ENCODE measurements at places on chromosomes 1 and 21. TPM values are rescaled to one million over a fixed set of nuclear protein-coding genes. Genes with fewer than 3 reads are reported as not detected.

The FMO4 gene
- total RNA-seq, result 4.4 TPM

The FAM43B gene
- not detected for total RNA-seq

GRCh38 chr1:100535264-100535663 is 2.7 kb upstream of the GPR88 start:
- H3K27me3 ChIP-seq, result no peaks in the 10 kb centered on the region
- no peak overlapping the region for H3K4me3 ChIP-seq
- DNase-seq, result no peak
- no peak overlapping the region for H3K27ac ChIP-seq
- H3K4me1 ChIP-seq, result peaks cover 7% of the 10 kb centered on the region

- DNase-seq, result no peak
- no peak overlapping the region for H3K27ac ChIP-seq
- no peaks in the 10 kb centered on the region for H3K27me3 ChIP-seq
- no peaks in the 10 kb centered on the region for H3K36me3 ChIP-seq
- H3K4me1 ChIP-seq, result peaks cover 14% of the 10 kb centered on the region
Measured at GRCh38 chr1:171506525-171507304, 21.4 kb downstream of the PRRC2C start.

DNA sequence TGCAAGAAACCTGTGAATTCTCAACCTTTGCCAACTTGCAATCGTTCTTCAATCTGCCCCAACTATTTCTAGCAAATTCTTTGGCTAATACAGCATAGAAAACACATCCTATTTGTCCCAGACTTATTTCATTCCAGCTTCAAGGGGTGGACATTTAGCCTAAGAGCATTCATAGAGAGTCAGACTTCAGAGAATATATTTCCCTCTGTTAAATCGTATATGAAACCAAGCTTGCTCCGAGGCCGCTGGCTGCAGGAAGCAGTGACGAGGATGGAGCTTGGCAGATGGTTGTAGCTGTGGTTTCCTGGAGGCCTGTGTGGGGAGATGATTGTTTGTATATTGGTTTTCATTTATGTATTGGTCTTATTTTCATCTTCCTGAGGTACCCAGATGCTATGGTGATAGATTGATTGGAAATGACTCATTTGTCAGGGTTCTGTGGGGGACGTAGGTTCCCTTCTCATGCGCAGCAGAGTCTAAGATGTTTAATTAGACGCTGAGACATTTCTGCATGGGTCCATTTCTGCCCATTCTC is 26.1 kb downstream of the MAN1C1 start:
- DNase-seq, result no peak
- H3K27me3 ChIP-seq, result no peaks in the 10 kb centered on the region
- H3K4me1 ChIP-seq, result peaks cover 7% of the 10 kb centered on the region
- H3K4me3 ChIP-seq, result no peak overlapping the region

DNA sequence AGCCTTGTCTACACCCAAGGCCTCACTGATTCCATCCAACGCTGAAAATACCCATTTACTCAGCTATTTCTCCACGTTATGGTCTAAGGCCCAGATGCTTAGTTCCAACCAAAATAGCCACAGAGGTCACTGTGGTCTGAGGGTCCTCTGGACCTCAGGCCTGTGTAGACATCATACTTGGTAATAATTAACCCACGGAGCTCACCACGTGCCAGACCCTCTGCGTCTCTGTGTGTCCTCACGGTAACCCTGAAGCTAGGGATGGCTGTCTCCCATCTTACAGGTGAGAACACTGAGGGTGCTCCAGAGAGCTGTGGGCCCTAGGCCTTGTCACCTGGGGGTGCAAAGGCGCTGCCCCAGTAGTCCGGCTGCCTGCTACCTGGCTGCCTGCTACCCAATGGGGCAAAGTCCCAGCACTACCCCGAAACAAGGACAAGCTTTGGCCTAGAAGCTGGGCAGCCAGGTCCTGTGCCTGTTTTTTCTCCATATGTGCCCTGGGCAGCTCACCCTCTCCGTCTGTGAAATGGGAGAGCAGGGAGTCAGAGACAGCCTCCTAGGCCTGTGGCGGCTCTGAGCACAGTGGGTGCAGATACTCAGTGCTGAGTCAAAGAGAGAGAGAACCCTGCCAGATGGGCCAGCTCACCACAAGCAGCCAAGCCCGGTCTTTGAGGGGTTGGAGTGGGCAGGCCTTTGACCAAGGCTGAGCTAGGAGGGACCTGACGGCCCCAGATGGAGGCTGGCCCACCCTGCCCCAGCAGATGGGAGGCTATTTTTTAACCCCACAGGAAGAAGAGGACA is 17.0 kb upstream of the RUNX3 start:
- no peak overlapping the region for H3K4me3 ChIP-seq
- no peaks in the 10 kb centered on the region for H3K36me3 ChIP-seq
- no peaks in the 10 kb centered on the region for H3K4me1 ChIP-seq

- H3K4me3 ChIP-seq, result no peak overlapping the region
- H3K27ac ChIP-seq, result no peak overlapping the region
- DNase-seq, result no peak
- no peaks in the 10 kb centered on the region for H3K4me1 ChIP-seq
Measured at GRCh38 chr1:24360681-24361080, 41.5 kb downstream of the GRHL3 start.

All from ovary (tissue), 10 donors.